Aorta (tissue), 5 donors: ENCODE measurements at places on chromosomes 2 and 18.
A peak's percentile ranks its signal among the peaks of the same experiment; 100 is the strongest.

GRCh38 chr2:172462849-172463381 lies 35.5 kb downstream of the ITGA6 start:
- no peaks in the 10 kb centered on the region for H3K36me3 ChIP-seq
- H3K27me3 ChIP-seq = no peaks in the 10 kb centered on the region
- DNase-seq = no peak
- H3K4me3 ChIP-seq = no peak overlapping the region
- H3K4me1 ChIP-seq = no peaks in the 10 kb centered on the region

GRCh38 chr2:48209214-48209885 lies 303.1 kb upstream of the FBXO11 start:
- no peak overlapping the region for H3K4me3 ChIP-seq
- no peak for DNase-seq
- no peaks in the 10 kb centered on the region for H3K27me3 ChIP-seq

DNA sequence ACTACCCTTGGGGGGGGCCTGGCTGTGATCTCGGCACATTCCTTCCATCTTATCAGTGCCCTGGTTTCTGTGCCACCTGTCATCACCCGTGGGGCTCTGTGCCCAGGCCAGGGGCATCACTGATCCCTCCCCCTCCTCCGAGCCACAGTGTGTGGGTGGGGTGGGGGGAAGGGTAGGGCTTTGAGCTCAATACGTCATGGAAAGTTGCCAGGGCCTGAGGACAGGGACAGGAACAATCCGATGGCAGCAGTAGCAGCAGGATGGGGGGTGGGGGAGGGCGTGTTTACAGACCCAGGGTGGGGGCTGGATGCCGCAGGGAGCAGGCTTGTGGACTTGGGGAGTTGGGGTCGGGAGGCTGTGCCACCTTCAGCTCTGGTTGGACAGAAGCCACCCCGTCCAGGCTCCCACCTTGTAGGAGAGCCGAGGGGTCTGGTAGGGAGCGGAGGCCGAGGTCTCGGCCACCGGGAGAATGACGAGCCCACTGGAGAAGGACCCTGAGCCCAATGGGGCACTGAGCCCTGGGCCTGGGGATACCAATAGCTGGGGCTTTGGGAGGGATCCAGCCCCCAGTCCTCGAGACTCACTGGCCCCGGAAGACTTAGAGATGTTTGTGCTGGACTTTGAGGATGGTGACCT lies 3.5 kb downstream of the SLC4A3 start:
- H3K27me3 ChIP-seq = no peaks in the 10 kb centered on the region
- no peak overlapping the region for H3K27ac ChIP-seq
- H3K36me3 ChIP-seq = no peaks in the 10 kb centered on the region
- peak; percentile 70 for DNase-seq
- no peaks in the 10 kb centered on the region for H3K4me1 ChIP-seq
- H3K4me3 ChIP-seq = no peak overlapping the region

DNA sequence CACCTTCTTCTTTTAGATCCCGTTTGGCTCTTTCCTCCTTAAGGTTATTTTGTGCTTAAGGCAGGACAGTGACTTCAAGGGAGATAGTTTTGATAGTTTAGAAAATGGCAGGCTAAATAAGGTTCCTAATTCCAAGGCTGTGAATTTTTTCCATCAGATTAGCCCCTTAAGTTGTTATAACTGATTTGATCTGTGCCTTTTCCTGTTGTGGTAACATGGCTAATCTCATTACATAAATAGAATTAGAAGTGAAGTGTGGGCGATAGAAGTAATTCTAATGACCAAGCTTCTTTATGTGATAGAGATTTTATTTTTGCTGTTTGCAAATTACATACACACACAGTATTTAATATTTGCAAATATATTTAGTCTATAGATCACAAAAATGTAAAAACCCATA lies 102.0 kb downstream of the MYO1B start:
- no peak overlapping the region for H3K4me3 ChIP-seq
- H3K4me1 ChIP-seq = peaks cover 8% of the 10 kb centered on the region
- no peaks in the 10 kb centered on the region for H3K36me3 ChIP-seq
- H3K27me3 ChIP-seq = no peaks in the 10 kb centered on the region
- no peak for DNase-seq

- H3K27ac ChIP-seq = no peak overlapping the region
- no peaks in the 10 kb centered on the region for H3K27me3 ChIP-seq
- H3K4me3 ChIP-seq = no peak overlapping the region
- H3K36me3 ChIP-seq = peaks cover 12% of the 10 kb centered on the region
Measured at GRCh38 chr2:178579006-178579405, 98.7 kb downstream of the PLEKHA3 start.

- no peak for DNase-seq
- H3K27ac ChIP-seq = peak overlapping the region; percentile 95
- no peak overlapping the region for H3K4me3 ChIP-seq
Measured at GRCh38 chr2:107411267-107411666, 415.4 kb upstream of the RGPD4 start.
